ENCODE measurements at places on chromosomes 16 and 17. TPM values are rescaled to one million over a fixed set of nuclear protein-coding genes. Genes with fewer than 3 reads are reported as not detected.

CA7 gene
- total RNA-seq: not detected

PRSS8 gene
- not detected for total RNA-seq

HSD3B7 gene
- 1.9 TPM for total RNA-seq

GCGR gene
- total RNA-seq: not detected

ITGAL gene
- total RNA-seq: 334 TPM

C16orf92 gene
- not detected for total RNA-seq

OR1F1 gene
- total RNA-seq: not detected

GALR2 gene
- not detected for total RNA-seq

DNA sequence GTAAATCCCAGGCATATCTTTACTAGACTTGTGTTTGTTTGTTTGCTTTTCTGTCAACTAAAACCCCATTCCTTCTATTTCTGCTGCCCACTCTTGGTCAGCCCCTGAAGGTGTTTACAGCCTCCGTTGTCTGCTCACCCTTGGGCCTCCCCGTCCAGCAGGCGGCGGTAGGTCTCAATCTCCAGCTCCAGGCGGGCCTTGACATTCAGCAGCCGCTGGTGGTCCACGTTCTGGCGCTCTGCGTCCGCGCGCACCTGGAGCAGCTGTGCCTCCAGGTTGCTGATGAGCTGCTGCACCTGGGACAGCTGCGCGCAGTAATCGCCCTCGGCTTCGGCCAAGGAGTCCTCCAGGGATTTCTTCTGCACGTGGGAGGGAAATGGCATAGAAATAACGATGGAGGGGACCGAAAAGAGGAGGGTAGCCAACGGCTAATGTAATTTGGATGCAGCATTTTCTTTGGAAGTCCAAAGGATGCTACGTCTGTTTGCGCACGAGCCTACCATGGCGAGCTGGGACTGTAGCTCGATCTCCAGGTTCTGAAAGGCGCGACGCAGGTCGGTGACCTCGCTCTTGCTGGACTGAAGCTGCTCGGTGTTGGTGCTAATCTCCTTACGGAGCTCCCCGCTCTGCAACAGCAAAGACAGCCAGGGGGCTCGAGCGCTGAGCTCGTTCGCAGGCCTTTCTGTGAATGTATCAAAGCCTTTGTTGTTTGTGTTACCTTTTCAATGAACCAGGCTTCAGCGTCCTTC lies 3.9 kb downstream of the KRT12 start:
- H3K4me1 ChIP-seq: no peaks in the 10 kb centered on the region
- peaks cover 27% of the 10 kb centered on the region for H3K27me3 ChIP-seq
- no peak overlapping the region for H3K27ac ChIP-seq
- H3K4me3 ChIP-seq: no peak overlapping the region
- H3K36me3 ChIP-seq: no peaks in the 10 kb centered on the region
- no peak for DNase-seq

- no peaks in the 10 kb centered on the region for H3K4me1 ChIP-seq
- DNase-seq: no peak
- H3K4me3 ChIP-seq: no peak overlapping the region
- H3K27me3 ChIP-seq: no peaks in the 10 kb centered on the region
- H3K27ac ChIP-seq: no peak overlapping the region
- H3K36me3 ChIP-seq: no peaks in the 10 kb centered on the region
Observed at GRCh38 chr16:69720822-69721430, 5.4 kb downstream of the NQO1 start.

DNA sequence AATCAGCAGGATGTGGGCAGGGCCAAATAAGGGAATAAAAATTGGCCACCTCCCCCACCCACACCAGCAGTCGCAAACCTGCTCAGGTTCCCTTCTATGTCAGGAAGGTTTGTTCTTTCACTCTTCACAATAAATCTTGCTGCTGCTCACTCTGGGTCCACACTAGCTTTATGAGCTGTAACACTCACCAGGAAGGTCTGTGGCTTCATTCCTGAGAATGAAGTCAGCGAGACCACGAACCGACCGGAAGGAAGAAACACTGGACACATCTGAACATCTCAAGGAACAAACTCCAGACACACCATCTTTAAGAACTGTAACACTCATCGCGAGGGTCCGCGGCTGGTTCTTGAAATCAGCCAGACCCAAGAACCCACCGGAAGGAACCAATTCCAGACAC lies 115.5 kb upstream of the TBX2 start:
- H3K4me1 ChIP-seq: peaks cover 9% of the 10 kb centered on the region
- peaks cover 4% of the 10 kb centered on the region for H3K36me3 ChIP-seq
- no peak overlapping the region for H3K27ac ChIP-seq
- no peak overlapping the region for H3K4me3 ChIP-seq
- no peaks in the 10 kb centered on the region for H3K27me3 ChIP-seq

- no peak for DNase-seq
- no peak overlapping the region for H3K27ac ChIP-seq
- peaks cover 23% of the 10 kb centered on the region for H3K36me3 ChIP-seq
- no peak overlapping the region for H3K4me3 ChIP-seq
- H3K27me3 ChIP-seq: peaks cover 2% of the 10 kb centered on the region
Observed at GRCh38 chr16:66717776-66718175, 21.2 kb upstream of the CMTM4 start.

DNA sequence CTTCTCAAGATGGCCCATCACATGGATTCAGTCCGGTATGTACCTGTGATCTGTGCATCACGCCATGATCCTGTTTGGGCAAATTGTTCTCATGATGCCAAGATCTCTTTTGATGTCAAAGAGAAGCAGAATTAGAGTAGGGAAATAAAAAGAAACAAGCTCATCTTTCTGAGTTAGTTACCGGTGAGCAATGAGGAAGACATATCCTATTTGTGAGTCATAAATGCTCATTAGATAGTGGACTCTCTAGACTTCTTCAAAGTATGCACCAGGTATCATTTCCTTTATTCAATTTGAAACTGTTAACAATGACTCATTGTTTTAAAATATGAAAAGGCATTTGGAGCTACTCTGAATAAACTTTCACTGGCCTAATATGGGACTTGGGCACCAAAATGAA lies 8.0 kb upstream of the KRTAP4-12 start:
- H3K4me1 ChIP-seq: peaks cover 61% of the 10 kb centered on the region
- DNase-seq: no peak
- no peak overlapping the region for H3K4me3 ChIP-seq
- no peaks in the 10 kb centered on the region for H3K36me3 ChIP-seq
- no peak overlapping the region for H3K27ac ChIP-seq
- no peaks in the 10 kb centered on the region for H3K27me3 ChIP-seq

- DNase-seq: no peak
- H3K27me3 ChIP-seq: peaks cover 8% of the 10 kb centered on the region
- H3K4me3 ChIP-seq: no peak overlapping the region
- H3K36me3 ChIP-seq: no peaks in the 10 kb centered on the region
- H3K27ac ChIP-seq: no peak overlapping the region
Observed at GRCh38 chr17:42424991-42425610, 2.0 kb upstream of the CAVIN1 start.

DNA sequence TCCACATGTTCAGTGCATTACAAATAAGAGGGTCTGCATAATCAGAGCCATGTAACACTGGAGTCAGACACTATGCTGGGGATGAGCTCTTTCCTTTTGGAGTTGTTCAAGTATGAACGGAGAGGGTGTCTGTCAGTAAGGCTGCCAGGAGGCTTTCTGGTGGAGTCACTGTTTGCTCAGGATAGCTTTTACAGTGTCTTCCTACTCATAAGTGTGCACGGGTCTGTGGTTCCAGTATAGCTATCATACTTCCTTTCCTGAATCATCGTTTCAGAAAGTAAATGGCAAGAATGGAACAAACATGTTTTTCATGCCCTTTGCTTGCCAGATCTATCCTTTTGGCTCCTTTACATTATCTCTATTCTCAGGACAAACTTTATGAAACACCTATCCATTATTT lies 152.7 kb upstream of the CDH11 start:
- no peak overlapping the region for H3K27ac ChIP-seq
- H3K4me1 ChIP-seq: no peaks in the 10 kb centered on the region
- H3K4me3 ChIP-seq: no peak overlapping the region
- H3K27me3 ChIP-seq: no peaks in the 10 kb centered on the region
- H3K36me3 ChIP-seq: no peaks in the 10 kb centered on the region

DNA sequence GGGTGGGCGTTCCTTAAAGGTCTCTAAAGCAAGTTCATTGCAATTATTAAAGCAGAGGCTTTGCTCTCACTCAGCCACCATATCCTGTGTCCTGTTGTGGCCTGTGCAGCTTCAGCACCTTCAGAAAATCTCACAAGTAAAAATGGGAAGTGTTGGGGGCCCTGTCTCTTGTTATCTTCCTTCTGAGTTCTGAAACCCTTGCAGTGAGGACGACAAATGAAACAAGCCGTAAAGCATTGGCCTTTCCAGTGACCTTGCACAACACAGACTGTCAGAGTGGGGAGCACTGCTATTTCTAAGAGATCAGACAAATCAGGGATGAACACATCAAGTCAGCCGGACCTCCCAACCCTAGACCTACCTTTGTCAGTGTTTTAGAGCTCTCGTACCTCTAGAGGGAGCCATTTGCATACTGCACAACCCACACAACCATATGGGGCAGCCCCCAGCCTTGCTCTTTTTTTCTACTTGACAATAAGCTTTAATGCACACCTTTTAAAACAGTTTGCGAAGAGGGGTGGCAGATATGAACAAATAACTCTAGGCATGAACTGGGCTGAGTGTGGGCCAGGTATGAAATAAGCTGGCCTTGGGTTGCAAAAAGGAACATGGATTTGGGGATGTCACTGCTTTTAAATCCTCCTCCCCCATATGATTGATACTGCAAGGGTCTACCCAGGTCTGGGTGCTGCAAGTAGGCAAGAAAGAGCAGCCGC lies 89.8 kb downstream of the KATNIP start:
- no peak for DNase-seq
- H3K4me1 ChIP-seq: no peaks in the 10 kb centered on the region
- no peaks in the 10 kb centered on the region for H3K27me3 ChIP-seq

GRCh38 chr17:77728871-77729270 lies 229.6 kb upstream of the TNRC6C start:
- no peaks in the 10 kb centered on the region for H3K27me3 ChIP-seq
- no peak overlapping the region for H3K27ac ChIP-seq
- DNase-seq: no peak
- H3K4me1 ChIP-seq: peaks cover 2% of the 10 kb centered on the region

DNA sequence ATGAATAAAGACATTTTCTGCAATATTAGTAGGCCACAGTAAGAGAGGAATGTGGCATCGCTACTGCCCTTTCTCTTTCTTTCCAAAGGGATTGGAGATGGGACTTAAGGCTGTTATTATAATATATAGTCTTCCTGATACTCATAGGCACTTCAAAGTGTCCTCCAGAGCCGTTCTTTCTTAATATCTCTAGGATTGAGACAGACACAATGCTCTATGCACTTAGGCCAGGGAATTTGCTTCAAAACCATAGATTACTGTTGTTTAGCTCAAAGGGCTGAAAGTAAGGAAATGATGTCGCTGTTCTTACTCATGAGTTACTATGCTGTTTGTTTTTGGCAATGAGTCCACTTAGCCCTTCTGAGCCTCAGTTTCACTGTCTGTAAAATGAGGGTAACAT lies 590.5 kb downstream of the CDH11 start:
- no peak overlapping the region for H3K4me3 ChIP-seq
- no peaks in the 10 kb centered on the region for H3K36me3 ChIP-seq
- no peak for DNase-seq
- H3K27me3 ChIP-seq: no peaks in the 10 kb centered on the region
- no peaks in the 10 kb centered on the region for H3K4me1 ChIP-seq

DNA sequence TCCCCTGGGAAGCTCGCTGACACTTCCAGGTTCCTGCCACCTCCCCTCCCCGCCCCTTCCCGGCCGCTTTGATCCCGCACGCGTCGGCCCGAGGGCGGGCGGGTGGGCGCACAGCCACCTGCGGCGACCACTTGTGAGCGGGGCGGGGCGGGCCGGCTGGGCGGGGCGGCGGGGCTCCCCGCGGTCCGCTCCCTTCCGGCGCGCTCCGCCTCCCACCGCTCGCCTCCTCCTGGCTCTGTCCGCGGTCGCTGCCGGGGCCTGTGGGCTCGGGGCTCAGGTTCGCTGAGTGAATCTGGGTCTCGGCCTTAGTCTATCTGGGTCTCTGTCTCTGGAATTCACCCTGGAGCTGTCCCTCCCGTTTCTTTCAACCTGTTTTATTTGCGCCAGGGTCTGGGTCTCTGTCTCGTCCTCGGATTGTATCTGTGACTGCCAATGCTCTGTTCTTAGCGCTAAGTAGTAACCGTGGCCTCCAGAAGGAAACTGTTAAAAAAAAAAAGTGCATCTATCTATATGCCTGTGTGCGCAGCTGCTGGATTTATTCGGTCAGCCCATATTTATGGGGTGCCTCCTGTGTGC lies 2.7 kb upstream of the HES7 start:
- H3K36me3 ChIP-seq: no peaks in the 10 kb centered on the region
- DNase-seq: peak; percentile 61
- H3K27me3 ChIP-seq: no peaks in the 10 kb centered on the region
- peak overlapping the region; percentile 94 for H3K4me3 ChIP-seq
- H3K4me1 ChIP-seq: peaks cover 53% of the 10 kb centered on the region

GRCh38 chr16:52320930-52321439 lies 226.0 kb downstream of the TOX3 start:
- H3K4me1 ChIP-seq: no peaks in the 10 kb centered on the region
- H3K27me3 ChIP-seq: no peaks in the 10 kb centered on the region
- no peak for DNase-seq
- H3K27ac ChIP-seq: no peak overlapping the region
- H3K4me3 ChIP-seq: no peak overlapping the region

DNA sequence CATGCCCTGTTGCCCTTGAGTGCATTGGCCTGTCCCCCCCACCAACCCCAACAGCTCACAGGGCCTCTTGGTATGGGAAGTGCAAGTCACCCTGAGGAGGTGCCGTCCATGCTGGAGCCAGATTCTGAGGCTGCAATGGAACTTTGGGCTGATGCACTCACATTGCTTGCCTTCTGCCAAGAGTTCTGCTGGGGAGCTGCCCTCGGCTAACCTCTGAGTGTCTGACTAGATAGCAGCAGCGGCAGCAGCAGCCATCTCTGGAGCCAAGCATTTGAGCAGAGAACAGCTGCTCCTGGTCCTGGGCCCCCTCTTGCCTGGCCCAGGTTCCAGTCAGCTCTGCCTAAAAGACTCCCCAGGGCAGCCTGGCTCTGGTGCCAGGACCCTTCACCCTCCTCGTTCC lies 61.5 kb downstream of the GNAO1 start:
- no peak overlapping the region for H3K27ac ChIP-seq
- H3K36me3 ChIP-seq: no peaks in the 10 kb centered on the region
- no peak for DNase-seq

- no peaks in the 10 kb centered on the region for H3K27me3 ChIP-seq
- no peak for DNase-seq
- H3K36me3 ChIP-seq: peaks cover 53% of the 10 kb centered on the region
- H3K27ac ChIP-seq: no peak overlapping the region
- H3K4me3 ChIP-seq: no peak overlapping the region
- H3K4me1 ChIP-seq: peaks cover 9% of the 10 kb centered on the region
Observed at GRCh38 chr17:28612936-28613872, 781 bp downstream of the RSKR start.

DNA sequence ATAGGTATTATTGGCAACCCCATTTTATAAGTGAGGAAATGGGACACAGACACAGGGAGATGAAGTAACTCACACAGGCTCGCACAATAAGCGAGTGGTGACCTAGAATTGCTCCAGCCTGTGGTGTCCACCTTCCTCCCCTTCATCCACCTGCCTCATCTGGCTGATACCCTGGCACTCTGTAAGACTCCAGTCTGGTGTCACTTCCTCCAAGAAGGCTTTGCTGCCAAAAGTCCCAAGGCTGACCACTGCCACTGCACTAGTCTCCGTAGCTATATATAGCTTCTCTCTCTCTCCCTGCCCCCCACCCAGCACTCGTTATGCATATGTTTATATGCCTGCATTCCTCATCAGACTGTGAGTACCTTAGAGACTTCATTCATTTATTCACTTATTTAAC lies 66.1 kb upstream of the SREBF1 start:
- no peaks in the 10 kb centered on the region for H3K27me3 ChIP-seq
- no peak for DNase-seq
- H3K36me3 ChIP-seq: peaks cover 18% of the 10 kb centered on the region
- H3K4me1 ChIP-seq: peaks cover 16% of the 10 kb centered on the region

Data from naive thymus-derived CD8-positive, alpha-beta T cell (primary cell).